Activated CD4-positive, alpha-beta T cell treated with anti-CD3 and anti-CD28 coated beads, Interleukin-2, amount 10 ng/mL, durations not matched to agents 24 days and 14 days (primary cell): ENCODE measurements at places on chromosomes 4 and X. TPM values are rescaled to one million over a fixed set of nuclear protein-coding genes. Genes with fewer than 3 reads are reported as not detected.

Gene PNMA5
- total RNA-seq: not detected in 2 replicates

Gene PASD1
- not detected in 2 replicates for total RNA-seq

Gene GALNTL6
- not detected in 2 replicates for total RNA-seq

Gene ARMCX6
- total RNA-seq: 75.5 and 77.1 TPM in 2 replicates

Gene TFE3
- 28.8 and 30.8 TPM in 2 replicates for total RNA-seq

Gene ATP8A1
- total RNA-seq: 21.8 and 24.3 TPM in 2 replicates

Gene OTUD4
- total RNA-seq: 81.2 and 86.4 TPM in 2 replicates

Gene ENPP6
- total RNA-seq: 0.61 and 1.2 TPM in 2 replicates

Gene GLRA2
- not detected in 2 replicates for total RNA-seq

Gene ARAP2
- 45.3 and 45.4 TPM in 2 replicates for total RNA-seq

Gene POU4F2
- total RNA-seq: not detected in 2 replicates

Gene KCTD8
- total RNA-seq: not detected in 2 replicates

Gene HTR2C
- total RNA-seq: not detected in 2 replicates

Gene CSAG3
- total RNA-seq: 0.80 and 1.1 TPM in 2 replicates
